Suppressor macrophage treated with lipopolysaccharide for 1 hour (primary cell): ENCODE measurements at places on chromosomes 5 and 9.

GRCh38 chr5:40479939-40480338 lies 199.8 kb upstream of the PTGER4 start:
- no peak for DNase-seq

DNA sequence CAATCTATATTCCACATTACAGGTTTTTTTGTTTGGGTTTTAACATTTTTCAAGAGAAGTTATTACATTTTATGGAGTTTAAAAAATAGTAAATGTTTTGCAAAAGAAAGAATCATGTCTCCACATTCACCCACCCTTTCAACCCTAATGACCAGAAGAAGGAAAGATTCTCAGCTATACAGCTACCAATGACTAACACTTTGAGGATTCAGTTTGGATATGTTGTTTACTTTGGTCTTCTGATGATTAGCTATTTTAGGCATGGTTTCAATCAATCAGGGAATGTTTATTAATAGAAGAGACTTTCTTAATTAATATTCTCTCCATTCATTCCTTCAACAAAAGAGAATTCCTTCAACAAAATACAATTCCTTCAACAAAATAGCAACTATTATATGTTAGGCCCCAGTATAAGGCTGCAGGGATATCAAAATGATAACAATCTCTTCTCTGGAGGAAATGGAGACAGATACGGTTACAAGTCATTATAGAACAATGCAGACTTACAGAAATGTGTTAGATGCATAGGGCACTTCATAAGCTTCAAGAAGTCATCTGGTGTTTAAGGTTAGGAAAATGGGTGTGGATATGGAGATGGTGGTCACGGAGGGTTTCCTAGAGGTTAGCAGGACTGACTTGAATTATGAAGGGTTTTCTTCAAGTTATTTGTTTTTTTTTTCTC lies 9.3 kb upstream of the NR3C1 start:
- no peak for DNase-seq

- DNase-seq: no peak
Measured at GRCh38 chr5:134659456-134659855, 10.9 kb downstream of the SEC24A start.

DNA sequence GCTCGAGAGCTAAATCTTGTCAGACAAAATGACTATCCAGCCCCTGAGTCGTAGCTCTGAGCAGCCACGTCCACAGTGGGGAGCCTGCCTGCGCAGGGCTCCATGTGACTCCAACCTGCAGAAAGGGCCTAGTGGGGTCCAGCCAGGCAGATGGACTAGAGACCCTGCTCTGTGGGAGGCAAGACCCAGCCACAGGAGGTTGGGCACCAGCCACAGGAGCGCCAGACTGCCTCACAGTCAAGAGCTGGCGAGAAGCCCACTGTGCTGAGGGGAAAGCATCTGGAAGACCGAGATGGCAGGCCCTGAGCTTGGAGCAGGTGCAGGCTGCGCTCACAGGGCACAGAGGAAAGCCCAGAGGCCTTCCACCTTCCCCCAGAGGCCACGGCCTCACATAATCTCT lies 61.4 kb downstream of the C5orf15 start:
- DNase-seq: no peak

DNA sequence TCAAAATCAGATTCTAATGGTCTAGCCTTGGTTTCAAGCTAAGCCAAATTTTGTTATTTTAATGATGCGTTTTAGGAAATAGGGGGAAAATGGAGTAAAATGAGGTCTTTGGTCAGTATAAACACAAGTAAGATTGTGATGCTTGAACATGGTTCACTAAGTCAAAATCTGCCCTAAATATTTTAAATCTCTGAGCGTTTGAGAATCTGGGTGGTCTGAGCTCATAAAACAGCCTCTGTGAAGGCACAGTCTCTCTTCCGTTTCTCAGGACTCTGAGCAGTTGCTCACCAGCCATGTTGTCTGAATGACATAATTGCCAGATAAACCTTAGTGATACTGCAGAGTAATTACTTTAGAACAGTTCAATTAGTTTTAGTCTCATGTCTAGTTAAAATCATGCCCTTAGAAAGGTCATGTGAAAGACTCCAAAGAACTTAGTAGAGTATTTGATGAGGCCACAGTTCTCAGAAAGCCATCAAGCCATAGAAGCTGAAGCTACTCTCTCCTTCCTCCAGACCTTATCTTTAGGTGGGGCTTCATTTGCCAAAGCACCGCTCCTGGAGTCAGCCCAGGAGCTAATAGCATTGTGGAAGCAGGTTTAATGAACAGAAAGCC lies 257.1 kb upstream of the MAP3K1 start:
- DNase-seq: no peak

DNA sequence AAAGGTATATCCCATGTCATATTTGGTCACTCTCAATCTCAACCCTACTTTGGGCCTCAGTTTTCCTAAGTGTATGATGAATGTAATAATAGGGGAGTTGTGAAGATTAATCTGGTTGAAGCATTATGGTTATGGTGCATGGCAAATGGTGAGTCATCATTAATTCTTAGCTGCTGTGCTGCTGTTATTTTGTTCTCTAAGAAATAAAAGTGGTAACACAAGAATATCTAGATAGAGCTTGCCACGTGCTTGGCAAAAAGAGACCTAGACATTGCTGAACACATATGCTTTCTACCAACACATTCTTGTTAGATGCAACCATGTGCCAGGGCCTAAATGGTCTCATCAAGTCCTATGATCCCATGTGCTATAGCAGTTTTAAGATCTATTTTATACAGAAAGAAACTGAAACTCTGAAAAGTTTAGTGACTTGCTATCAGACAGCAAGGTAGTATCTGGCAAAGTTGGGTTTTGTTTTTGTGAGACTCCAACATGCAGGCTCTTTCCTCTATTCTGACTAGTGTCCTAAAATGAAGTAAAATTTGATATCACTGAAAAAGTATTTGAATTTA lies 699.9 kb upstream of the MEF2C start:
- DNase-seq: no peak

DNA sequence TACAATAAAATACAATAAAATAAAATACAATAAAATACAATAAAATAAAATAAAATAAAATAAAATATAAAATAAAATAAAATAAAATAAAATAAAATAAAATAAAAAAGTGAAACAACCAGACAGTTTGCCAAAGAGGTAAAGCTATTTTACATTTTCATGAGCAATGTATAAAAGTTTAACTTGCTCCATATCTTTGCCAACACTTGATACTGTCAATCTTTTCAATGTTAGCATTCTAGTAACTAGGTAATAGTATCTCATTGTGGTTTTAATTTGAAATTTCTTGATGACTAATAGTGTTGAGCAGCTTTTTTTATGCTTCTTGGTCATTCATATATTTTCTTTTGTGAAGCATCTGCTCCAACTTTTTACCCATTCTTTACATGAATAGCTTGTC lies 17.3 kb downstream of the TTC33 start:
- DNase-seq: no peak

DNA sequence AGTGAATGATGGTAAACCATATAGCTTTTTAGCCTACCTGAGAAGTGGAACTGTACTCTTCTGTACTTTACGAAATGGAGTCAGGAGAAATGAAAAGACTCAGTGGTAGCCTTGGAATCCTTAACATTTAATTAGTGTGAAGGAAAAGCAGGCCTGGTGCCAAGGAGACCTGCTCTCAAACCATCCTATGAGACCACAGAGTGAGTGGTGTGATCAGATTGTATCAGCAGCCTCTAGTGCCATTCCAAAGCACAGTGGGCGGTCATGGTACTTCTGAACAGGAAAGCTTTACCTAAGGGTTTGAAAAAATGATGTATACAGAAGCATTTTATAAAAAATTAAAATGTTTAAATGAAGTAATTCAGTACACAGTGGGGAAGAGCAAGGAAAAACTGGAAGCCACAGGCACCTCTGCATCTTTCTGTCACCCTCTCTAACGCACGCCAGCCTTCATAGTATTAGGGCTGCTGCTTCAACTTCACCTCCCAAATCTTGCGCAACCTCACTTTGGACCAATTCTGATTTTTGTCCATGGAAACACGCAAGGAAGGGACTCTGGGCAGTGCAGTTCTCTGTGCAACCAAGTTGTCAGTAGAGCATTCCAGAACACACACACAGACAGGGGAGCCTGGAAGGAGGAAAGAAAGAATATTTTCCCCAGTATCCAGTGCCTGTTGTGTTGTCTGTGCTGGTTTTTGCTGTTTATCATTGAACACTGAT lies 203.7 kb downstream of the SH3GL2 start:
- no peak for DNase-seq

DNA sequence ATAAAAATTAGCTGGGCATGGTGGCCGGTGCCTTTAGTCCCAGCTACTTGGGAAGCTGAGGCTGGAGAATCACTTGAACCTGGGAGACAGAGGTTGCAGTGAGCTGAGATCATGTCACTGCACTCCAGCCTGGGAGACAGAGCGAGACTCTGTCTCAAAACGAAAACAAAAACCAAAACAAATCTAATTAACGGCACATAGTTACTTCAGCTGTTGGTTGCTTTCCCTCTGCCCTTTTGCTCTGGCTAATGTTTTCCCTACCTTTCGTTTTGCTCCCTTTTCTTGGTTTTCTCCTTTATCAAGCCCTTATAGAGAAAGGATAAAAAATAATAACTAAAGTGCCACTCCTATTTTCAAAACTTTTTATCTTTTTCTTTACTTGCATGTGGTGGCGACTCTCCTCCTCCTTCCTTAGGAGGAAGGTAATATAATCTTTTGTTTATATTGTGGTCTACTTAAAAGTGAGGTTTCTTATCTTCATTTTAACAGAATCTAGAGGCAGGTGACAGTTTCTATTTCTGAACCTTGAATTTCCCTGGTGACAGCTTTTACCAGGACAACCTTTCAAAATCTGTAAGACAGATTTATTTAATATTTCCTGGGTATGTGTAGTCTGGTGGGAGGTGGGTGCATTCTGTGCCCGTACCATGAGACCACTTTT lies 125.4 kb downstream of the ARHGEF28 start:
- DNase-seq: no peak
